ENCODE measurements at places on chromosomes 11 and 22. TPM values are rescaled to one million over a fixed set of nuclear protein-coding genes. Genes with fewer than 3 reads are reported as not detected.

GRCh38 chr11:75762885-75763284 is 5.7 kb upstream of the DGAT2 start:
- no peak for DNase-seq

GRCh38 chr11:77308838-77309237 is 7.4 kb upstream of the GDPD4 start:
- DNase-seq: no peak

GRCh38 chr11:70758206-70758605 is 359.9 kb downstream of the CTTN start:
- DNase-seq: no peak

GRCh38 chr11:110065189-110065588 is 28.0 kb upstream of the ZC3H12C start:
- DNase-seq: no peak

- no peak for DNase-seq
Measured at GRCh38 chr11:70819022-70819421, 420.7 kb downstream of the CTTN start.

DNA sequence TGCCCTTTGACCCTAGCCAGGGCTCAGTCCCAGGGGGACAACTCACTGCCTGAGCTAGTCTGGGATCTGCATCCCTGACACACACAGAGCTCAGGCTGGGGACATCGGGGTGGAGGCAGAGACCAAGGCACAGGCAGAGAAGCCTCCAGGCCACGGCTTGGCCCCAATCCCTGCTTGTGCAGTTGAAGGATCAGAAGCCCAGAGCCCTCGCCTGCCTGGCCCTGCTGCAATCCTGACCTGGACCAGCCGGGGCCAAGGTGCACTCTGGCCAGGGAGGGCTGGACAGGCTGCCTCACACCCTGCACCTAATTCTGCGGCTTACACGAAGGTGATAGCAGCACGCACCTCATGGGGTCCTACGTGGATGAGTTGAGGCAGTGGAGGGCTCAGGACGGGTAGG is 34.6 kb downstream of the WNT7B start:
- no peak for DNase-seq

DNA sequence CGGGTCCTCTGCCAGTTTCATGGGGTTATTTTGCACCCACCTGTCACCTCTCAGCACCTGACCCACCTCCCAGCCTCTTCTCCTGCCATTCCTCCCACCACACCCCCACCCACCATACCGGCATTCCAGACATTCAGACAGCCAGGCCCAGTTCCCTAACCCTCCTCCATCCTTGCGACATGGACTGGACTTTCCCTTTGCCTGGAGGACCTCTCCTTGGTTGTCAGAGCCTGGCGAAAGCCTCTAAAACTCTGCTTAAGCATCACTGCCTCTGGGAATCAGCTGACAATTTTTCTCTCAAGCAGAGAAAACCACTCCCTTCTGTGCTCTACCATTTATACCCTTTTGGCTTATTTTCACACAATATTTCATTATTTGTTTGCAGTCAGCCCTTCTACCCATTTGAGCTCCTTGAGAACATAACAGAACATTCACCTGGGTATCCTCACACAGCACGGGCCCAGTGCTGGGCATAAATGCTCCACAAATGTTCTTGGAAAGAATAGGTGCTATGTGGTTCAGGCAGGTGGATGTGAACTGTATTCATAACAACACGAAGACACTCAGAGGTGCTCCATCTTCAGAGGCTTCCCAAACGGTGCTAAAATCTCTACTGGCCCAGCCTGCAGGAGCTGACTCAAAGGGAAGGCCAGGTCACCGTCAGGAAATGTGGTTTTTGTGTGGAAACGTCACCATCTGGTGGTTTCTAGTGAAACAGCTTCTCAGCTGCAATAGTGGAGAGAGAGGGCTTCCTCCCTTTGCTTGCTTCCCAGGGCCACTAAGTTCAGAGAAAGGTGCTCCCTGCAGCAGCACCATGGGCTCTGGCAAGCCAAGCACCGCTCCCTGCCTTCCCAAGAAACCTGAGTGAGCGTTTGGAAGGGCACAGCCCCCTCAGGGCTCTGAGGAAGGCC is 10.4 kb downstream of the SPATA19 start:
- peak; percentile 47 for DNase-seq

DNA sequence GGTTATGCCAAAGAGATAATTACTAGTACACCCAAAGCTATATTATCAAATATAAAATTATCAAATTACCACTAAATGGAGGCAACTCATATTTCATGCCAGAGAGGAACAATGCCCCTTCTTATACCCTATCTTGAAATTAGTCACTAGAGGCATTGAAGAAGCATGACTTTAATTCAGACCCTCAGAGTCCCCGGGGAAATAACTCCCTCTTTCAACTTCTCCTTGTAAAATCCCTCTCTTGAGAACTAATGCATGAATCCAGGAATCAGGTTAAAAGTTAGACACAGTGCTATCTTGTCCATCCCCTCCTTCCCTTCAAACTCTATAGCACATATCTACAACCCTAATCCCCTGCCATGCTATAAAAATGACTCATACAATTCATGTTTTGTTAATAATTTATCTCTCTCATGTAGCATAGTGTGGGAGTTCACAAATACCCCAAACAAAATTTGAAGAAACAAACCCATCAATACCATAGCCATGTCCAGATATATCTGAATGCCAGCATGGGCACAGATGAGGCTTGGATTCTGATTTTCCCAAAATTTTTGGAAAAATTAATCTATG is 665.4 kb downstream of the KCNA4 start:
- no peak for DNase-seq

GRCh38 chr22:40409613-40410113 is 39.3 kb downstream of the SGSM3 start:
- DNase-seq: no peak

DNA sequence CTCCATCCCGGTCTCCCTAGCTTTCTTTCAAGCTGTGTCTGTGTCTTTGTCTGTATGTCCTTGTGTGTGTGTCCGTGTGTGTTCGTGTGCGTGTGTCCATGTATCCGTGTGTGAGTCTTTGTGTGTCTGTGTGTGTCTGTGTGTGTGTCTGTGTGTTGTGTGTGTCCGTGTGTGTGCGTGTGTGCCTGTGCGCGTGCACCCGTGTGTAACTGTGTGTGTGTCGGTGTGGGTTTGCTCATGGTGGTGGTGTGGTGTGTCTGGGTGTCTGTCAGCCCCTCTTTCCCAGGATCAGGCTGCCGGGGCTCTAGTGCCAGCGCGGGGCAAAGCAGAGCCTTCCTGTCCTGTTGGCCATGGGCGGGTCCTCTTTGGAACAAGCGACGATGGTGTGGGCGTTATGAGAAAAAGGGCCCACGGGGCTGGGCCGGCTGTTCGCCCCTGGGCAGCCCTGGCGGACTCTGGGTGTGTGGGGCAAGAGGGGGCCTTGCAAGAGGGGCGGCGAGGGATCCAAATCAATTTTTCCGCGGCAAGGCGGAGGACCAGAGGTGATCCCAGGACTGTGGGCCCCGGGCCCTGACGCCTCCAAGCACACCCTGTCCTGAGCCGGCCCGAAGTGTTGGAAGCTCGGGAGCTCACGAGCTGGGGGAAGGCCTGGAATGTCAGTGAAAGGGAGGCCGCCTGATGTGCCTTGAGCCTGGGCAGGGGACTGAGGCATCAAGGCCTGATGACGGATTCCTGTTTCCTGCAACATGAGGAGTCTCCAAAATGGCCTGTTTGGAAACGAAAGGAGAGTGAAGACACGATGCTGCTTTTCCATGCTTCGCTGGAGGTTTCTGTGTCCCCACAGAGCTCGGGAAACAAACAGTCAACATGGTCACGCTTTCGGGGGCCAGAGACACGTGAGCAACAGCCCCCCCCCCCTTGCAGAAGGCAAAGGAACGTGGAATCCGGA is 3929.2 kb upstream of the OR11H1 start:
- DNase-seq: no peak

DNA sequence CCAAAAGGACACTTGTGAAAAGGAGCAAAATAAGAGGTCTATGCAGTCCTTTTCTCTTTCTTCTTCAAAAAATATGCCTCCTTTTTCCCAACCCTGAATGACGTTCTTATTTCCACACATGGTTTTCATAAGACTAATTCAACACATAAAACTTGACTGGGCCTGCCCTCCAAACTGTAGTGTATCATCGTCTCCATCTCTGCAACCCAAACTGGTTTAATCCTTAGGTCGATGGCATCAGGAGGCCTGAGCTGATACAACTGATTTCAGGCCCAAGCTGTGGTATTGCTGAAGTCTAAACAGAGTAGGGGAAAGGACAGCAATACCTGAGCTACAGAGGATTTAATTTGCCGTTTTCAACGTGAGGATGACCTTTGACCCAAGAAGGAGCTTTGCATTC is 130.0 kb upstream of the MTNR1B start:
- DNase-seq: no peak

FADS2 gene
- polyA plus RNA-seq: 90.9 TPM

SEC14L6 gene
- 4.2 TPM for polyA plus RNA-seq

SPTBN2 gene
- polyA plus RNA-seq: 75.2 TPM

C11orf87 gene
- 0.29 TPM for polyA plus RNA-seq

Measured in left renal pelvis (tissue), 4 donors.